ENCODE measurements at places on chromosomes 11 and 22. TPM values are rescaled to one million over a fixed set of nuclear protein-coding genes. Genes with fewer than 3 reads are reported as not detected.

DNA sequence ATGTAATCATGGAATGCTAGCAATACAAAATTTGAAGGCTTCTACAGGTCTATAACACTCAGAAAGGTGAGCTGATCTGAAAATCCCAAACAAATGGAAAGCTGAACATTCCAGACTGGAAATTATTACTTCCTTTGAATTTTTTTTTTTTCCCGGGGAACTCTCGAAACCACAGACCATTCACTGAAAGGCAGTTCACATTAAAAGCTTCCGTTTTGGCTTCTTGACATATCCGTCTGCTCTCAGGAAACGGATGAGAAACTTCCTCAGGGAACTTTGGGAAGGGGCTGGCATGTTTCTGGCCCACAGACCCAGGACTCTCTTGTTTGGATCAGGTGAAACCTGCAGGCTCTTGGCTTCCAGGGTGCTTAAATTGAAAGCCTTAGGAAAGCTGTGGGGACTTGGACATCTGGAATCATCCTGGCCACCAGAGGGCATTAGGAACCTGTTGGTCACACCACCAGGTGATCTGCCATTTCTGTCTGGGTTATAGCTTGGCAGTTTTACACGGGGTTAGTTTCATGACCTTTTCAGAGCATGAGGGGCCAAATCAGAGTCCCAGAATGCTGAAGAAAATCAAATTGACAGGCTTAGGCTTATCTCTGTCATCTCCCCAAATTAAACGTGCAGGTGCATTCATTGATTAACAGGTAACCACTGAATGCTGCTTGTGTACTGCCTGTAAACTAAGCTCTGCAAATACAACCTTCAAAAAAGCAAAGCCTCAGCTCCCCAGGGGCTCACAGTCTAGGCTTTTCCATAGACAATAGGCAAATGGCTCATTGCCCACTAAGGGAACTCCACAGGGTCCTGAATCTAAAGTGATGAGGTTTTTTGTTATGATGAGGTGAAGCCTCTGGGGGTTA lies 22.7 kb upstream of the GRAMD1B start:
- peaks cover 5% of the 10 kb centered on the region for H3K27me3 ChIP-seq
- DNase-seq: no peak
- H3K4me1 ChIP-seq: no peaks in the 10 kb centered on the region

- no peaks in the 10 kb centered on the region for H3K4me1 ChIP-seq
- DNase-seq: no peak
- no peak overlapping the region for H3K4me3 ChIP-seq
- no peaks in the 10 kb centered on the region for H3K27me3 ChIP-seq
Measured at GRCh38 chr11:22461626-22462025, 123.4 kb downstream of the SLC17A6 start.

BTBD18 gene
- total RNA-seq: not detected

GRM5 gene
- total RNA-seq: 10.2 TPM

SPON1 gene
- total RNA-seq: 37.8 TPM

OR51T1 gene
- total RNA-seq: not detected

OR52B2 gene
- not detected for total RNA-seq

FOSL1 gene
- total RNA-seq: 123 TPM

Measured in ascending aorta (tissue), 2 donors.